ENCODE measurements at places on chromosomes 4 and X. TPM values are rescaled to one million over a fixed set of nuclear protein-coding genes. Genes with fewer than 3 reads are reported as not detected.

- no peak overlapping the region for H3K4me3 ChIP-seq
- H3K36me3 ChIP-seq: no peaks in the 10 kb centered on the region
- H3K27me3 ChIP-seq: no peaks in the 10 kb centered on the region
- no peaks in the 10 kb centered on the region for H3K4me1 ChIP-seq
- no peak overlapping the region for H3K27ac ChIP-seq
- DNase-seq: no peak
Measured at GRCh38 chrX:65874110-65874509, 165.8 kb downstream of the VSIG4 start.

DNA sequence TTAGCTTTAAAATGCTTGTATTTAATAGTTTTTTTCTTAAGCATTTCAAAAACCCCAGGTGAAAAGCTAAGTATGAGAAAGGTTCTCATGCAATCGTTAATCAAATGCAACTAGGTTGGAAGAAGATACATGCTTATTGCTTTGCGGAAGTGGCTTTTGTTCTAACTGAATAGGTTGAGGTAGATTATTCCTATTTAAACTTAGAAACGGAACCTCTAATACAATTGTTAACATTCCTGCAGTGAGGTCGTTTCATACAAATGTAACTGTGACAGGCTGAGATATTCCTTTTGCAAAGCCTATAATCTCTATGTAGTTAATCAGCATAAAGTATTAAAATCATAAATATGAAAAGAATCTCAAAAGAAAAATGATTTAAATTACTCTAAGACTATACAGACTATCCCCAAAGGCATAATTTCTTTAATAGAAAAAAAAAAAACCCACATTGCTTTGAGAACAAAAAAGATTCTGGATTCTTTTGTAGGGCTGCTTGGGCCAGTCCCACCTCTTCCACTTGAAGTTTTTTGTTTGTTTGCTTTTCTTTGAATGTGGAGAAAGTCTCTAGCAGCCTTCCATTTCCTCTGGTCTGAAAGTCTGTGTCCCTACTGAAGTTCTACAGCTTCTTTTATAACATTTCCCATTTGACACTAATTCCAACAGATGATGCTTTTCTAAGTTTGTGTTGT is 25.6 kb upstream of the SORBS2 start:
- H3K27me3 ChIP-seq: no peaks in the 10 kb centered on the region
- no peak overlapping the region for H3K4me3 ChIP-seq
- peaks cover 27% of the 10 kb centered on the region for H3K4me1 ChIP-seq

DNA sequence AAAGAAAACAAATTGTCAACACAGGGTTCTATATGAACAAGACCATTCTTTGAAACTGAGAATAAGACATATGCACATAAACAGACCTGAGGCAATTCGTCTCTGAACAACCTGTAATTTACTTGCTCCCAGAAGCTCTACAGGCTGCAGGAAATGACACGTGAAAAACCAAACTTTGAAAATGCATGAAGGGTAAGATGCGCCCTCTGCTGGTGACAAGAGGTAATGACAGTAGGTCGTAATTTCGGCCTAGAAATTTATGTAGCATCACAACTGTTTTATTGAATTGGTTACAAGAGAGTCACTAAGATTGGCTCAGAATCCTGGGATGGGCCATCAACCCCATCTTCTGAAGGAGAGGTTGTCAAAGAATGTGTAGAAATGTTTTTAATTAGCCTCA is 276.5 kb downstream of the PPP4R3C start:
- DNase-seq: peak; percentile 24
- H3K36me3 ChIP-seq: no peaks in the 10 kb centered on the region
- no peaks in the 10 kb centered on the region for H3K27me3 ChIP-seq
- H3K4me3 ChIP-seq: no peak overlapping the region

- H3K27me3 ChIP-seq: no peaks in the 10 kb centered on the region
- no peak overlapping the region for H3K4me3 ChIP-seq
Measured at GRCh38 chrX:107547621-107548020, 80.7 kb upstream of the PRPS1 start.

- H3K36me3 ChIP-seq: peaks cover 4% of the 10 kb centered on the region
- H3K27ac ChIP-seq: peak overlapping the region; percentile 94
- peaks cover 12% of the 10 kb centered on the region for H3K4me1 ChIP-seq
- H3K4me3 ChIP-seq: peak overlapping the region; percentile 80
Measured at GRCh38 chr4:102869569-102870197, 891 bp downstream of the CISD2 start.

GRCh38 chr4:42167709-42168108 is 15.3 kb upstream of the BEND4 start:
- H3K27me3 ChIP-seq: no peaks in the 10 kb centered on the region
- H3K4me3 ChIP-seq: no peak overlapping the region
- no peaks in the 10 kb centered on the region for H3K4me1 ChIP-seq
- no peaks in the 10 kb centered on the region for H3K36me3 ChIP-seq
- DNase-seq: no peak

DNA sequence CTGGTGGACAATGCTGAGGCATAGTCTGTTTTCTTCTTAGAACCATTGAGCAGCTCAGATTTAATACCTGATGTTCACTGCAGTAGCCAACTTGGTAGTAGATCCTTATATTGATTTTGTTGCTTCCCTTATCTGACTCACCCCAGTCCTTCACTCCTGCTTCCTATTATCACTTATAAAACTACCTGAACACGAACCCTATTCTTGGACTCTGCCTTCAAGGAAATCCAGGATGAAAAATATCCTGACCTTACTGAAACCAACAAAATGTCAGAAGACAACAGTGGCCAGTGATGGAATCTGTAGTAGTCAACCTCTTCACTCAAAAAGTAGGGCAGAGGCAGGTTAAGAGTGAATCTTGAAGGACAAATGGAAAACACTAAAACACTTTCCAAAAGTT is 98.1 kb downstream of the CPEB2 start:
- H3K36me3 ChIP-seq: no peaks in the 10 kb centered on the region
- no peak overlapping the region for H3K4me3 ChIP-seq
- no peaks in the 10 kb centered on the region for H3K27me3 ChIP-seq
- no peaks in the 10 kb centered on the region for H3K4me1 ChIP-seq
- no peak overlapping the region for H3K27ac ChIP-seq

DNA sequence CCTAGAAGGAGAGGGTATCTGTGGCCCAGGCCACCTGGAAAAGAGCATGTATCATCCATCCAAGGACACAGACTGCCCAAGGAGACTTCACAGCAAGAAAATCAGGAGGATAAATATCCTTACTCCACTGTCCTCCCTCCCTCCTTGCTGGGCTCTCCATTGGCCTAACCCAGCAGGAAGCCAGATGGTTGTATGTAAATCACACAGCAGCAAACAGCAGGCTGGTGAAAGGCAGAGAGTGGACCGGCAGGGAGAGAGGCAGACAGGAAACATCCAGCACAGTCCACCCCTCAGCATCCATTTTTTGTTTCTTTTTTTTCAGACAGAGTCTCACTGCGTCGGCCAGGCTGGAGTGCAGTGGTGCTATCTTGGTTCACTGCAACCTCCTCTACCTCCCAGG is 17.5 kb downstream of the TXK start:
- no peaks in the 10 kb centered on the region for H3K27me3 ChIP-seq
- DNase-seq: no peak
- no peaks in the 10 kb centered on the region for H3K36me3 ChIP-seq
- H3K27ac ChIP-seq: no peak overlapping the region
- no peak overlapping the region for H3K4me3 ChIP-seq
- H3K4me1 ChIP-seq: no peaks in the 10 kb centered on the region

DNA sequence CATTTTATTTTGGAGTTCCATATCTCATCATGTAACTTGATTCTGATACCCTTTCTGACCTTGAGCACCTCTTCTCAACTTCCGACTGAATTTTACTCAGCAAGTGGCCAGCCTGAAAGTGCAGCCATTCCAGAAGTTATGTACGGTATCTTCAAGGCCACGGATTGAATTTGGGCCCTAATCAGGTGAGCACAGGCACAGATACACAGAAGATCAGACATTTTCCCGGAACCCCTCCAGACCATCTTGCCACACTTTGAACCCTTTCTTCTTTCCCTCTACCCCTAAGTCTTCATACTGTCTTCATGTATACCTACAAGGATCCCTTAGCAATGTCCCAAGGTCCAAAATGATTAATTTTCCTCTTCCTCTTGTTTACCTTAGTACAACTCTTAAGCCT is 108.2 kb downstream of the FNIP2 start:
- DNase-seq: no peak
- no peaks in the 10 kb centered on the region for H3K36me3 ChIP-seq
- H3K27me3 ChIP-seq: no peaks in the 10 kb centered on the region
- no peak overlapping the region for H3K27ac ChIP-seq

DNA sequence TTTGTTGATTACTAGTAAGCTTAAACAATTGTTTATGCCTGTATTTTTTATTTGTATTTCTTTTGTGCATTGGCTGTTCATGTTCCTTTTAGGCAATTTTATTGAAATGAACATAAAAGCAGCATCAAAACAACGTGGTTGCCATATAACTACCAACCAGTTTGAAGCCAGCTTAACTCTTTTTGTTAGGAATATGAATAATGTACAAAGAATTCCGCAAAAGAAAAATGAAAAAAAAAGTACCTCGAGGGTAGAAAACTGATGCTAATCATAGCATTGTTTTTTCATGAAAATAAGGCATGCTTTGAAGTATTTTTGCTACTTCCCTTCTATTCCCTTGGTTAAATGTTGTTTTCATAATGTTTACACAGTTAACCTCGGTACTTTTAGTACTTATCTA is 1024.0 kb upstream of the SLIT2 start:
- H3K4me1 ChIP-seq: no peaks in the 10 kb centered on the region
- no peak for DNase-seq
- H3K36me3 ChIP-seq: no peaks in the 10 kb centered on the region

- H3K36me3 ChIP-seq: no peaks in the 10 kb centered on the region
- peaks cover 3% of the 10 kb centered on the region for H3K4me1 ChIP-seq
- H3K27me3 ChIP-seq: no peaks in the 10 kb centered on the region
- DNase-seq: no peak
- H3K27ac ChIP-seq: peak overlapping the region; percentile 71
- no peak overlapping the region for H3K4me3 ChIP-seq
Measured at GRCh38 chr4:119690871-119691270, 62.3 kb upstream of the PDE5A start.

GRCh38 chrX:12080265-12080664 is 58.0 kb upstream of the FRMPD4 start:
- H3K27me3 ChIP-seq: no peaks in the 10 kb centered on the region
- H3K36me3 ChIP-seq: no peaks in the 10 kb centered on the region
- DNase-seq: no peak
- H3K27ac ChIP-seq: no peak overlapping the region

GRCh38 chrX:68499543-68500504 is 973 bp downstream of the YIPF6 start:
- H3K4me1 ChIP-seq: peaks cover 4% of the 10 kb centered on the region
- H3K27ac ChIP-seq: peak overlapping the region; percentile 90
- H3K36me3 ChIP-seq: peaks cover 2% of the 10 kb centered on the region
- no peaks in the 10 kb centered on the region for H3K27me3 ChIP-seq

GRCh38 chrX:14361435-14361834 is 167.9 kb upstream of the GLRA2 start:
- no peaks in the 10 kb centered on the region for H3K4me1 ChIP-seq
- H3K27ac ChIP-seq: no peak overlapping the region
- H3K4me3 ChIP-seq: no peak overlapping the region
- DNase-seq: no peak

- no peak for DNase-seq
- H3K4me3 ChIP-seq: peak overlapping the region; percentile 20
- H3K36me3 ChIP-seq: no peaks in the 10 kb centered on the region
- no peak overlapping the region for H3K27ac ChIP-seq
Measured at GRCh38 chrX:25012793-25013631, 2.8 kb downstream of the ARX start.

- H3K27ac ChIP-seq: no peak overlapping the region
- H3K4me1 ChIP-seq: no peaks in the 10 kb centered on the region
- H3K4me3 ChIP-seq: no peak overlapping the region
- no peak for DNase-seq
Measured at GRCh38 chr4:164350061-164350460, 403.9 kb upstream of the SMIM31 start.

DNA sequence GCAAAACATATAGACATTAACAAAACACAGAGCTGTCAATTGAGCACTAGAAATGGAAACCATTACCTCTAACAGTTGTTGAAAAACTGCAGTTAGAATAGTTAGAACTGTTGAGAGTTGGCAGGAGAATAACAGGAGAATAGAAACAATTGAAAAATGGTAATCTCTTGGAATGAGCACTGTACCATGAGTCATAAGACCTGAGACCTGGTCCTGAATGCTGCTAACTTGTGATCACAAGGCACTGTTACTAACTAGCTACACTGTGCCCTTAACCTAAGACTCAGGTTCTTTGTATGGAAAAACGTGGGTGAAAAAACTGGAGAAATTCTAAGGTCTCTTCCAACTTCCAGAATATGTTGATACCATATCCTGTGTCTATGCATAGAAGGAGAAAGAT is 29.3 kb downstream of the FAM114A1 start:
- no peak overlapping the region for H3K4me3 ChIP-seq
- no peaks in the 10 kb centered on the region for H3K36me3 ChIP-seq
- no peaks in the 10 kb centered on the region for H3K4me1 ChIP-seq
- no peak overlapping the region for H3K27ac ChIP-seq

- no peak overlapping the region for H3K4me3 ChIP-seq
- no peaks in the 10 kb centered on the region for H3K27me3 ChIP-seq
- H3K36me3 ChIP-seq: no peaks in the 10 kb centered on the region
- peaks cover 6% of the 10 kb centered on the region for H3K4me1 ChIP-seq
- H3K27ac ChIP-seq: peak overlapping the region; percentile 54
- no peak for DNase-seq
Measured at GRCh38 chr4:150007512-150007911, 70.7 kb upstream of the DCLK2 start.

GRCh38 chr4:146790515-146790914 is 151.8 kb downstream of the POU4F2 start:
- no peaks in the 10 kb centered on the region for H3K4me1 ChIP-seq
- H3K4me3 ChIP-seq: no peak overlapping the region
- H3K36me3 ChIP-seq: no peaks in the 10 kb centered on the region
- H3K27me3 ChIP-seq: no peaks in the 10 kb centered on the region

DNA sequence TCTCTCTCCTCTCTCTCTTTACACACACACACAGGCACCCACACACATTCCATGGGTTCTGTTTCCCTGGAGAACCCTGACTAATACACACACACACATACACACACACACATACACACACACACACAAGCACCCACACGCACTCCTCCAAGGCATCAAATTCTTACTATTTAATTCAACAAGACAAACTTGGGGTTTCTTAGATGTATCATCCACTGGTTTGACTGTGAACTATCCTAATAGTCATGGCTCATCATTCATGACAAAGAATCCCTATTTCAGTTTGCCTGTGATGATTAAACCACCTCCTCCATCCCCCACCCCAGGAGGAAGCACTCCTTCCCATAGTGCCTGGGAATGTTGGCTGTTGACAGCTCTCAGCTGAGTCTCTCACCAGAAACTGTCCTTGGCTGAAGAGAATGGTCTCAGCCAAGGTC is 98.2 kb downstream of the USP46 start:
- DNase-seq: no peak
- no peaks in the 10 kb centered on the region for H3K36me3 ChIP-seq
- H3K4me1 ChIP-seq: no peaks in the 10 kb centered on the region
- no peak overlapping the region for H3K4me3 ChIP-seq
- H3K27me3 ChIP-seq: no peaks in the 10 kb centered on the region

GRCh38 chr4:20317424-20317985 is 65.8 kb downstream of the SLIT2 start:
- no peaks in the 10 kb centered on the region for H3K27me3 ChIP-seq
- H3K27ac ChIP-seq: no peak overlapping the region
- no peak for DNase-seq
- no peaks in the 10 kb centered on the region for H3K4me1 ChIP-seq
- H3K4me3 ChIP-seq: no peak overlapping the region
- no peaks in the 10 kb centered on the region for H3K36me3 ChIP-seq

- no peak overlapping the region for H3K4me3 ChIP-seq
Measured at GRCh38 chr4:14539246-14539645, 463.0 kb upstream of the CPEB2 start.

The HSFX2 gene
- total RNA-seq: 0.26 TPM

The KLHL13 gene
- total RNA-seq: 0.82 TPM

The CABS1 gene
- total RNA-seq: not detected

The GRSF1 gene
- 59.9 TPM for total RNA-seq

The DSPP gene
- not detected for total RNA-seq

The PCDH11X gene
- not detected for total RNA-seq

The ODAPH gene
- not detected for total RNA-seq
